ENCODE measurements at places on chromosomes 4 and X.

DNA sequence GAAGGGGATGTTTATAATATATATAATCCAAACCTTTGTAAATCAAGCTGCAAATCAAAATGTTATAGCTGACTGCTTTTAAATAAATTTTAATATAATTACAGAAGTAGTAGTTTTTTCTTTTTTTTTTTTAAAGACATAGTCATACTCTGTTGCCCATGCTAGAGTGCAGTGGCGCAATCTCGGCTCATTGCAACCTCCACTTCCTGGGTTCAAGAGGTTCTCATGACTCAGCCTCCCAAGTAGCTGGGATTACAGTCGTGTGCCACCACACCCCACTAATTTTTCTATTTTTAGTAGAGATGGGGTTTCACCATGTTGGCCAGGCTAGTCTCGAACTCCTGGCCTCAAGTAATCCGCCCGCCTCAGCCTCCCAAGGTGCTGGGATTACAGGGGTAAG is 178.7 kb downstream of the FBXW7 start:
- DNase-seq = no peak

GRCh38 chr4:108696160-108696559 is 45.8 kb downstream of the OSTC start:
- DNase-seq = no peak

DNA sequence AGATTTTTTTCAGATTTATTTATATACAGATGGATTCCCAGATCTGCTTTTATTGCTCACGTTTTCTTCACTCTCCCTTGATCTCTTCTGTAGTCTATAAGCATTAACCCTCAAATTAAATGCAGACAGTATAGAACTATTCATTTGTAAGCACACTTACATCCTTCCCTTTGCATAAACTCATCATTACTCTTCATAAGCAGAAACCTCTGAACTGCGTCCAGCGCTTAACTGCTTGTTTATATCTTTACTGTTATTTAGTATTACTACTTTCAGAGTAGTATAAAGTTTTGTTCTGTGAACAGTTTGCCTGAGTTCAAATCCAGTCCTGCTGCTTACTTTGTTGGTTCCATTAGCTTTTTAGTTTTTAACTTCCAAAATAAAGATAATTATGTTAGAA is 132.9 kb downstream of the STIM2 start:
- DNase-seq = no peak

DNA sequence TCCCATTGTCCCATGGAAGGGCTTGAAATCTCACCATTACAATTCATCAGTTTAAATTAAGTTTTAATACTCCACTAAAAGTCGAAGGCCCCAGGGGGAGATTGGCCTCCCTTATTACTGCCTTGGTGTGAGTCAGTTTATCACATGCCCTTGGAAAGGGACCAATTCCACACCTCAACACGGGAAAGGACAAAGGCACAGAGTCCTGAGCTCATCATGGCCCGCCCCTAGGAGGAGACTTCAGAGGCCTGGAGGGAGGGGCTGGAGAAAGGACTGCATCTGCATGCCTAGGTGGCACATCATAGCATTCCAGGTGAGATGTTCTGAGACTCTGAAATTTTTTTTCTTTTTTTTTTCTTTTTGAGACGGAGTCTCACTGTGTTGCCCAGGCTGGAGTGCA is 2.8 kb upstream of the SEL1L3 start:
- no peak for DNase-seq

GRCh38 chrX:68934421-68934820 is 105.6 kb downstream of the EFNB1 start:
- DNase-seq = no peak

- no peak for DNase-seq
Measured at GRCh38 chr4:101122019-101122418, 225.3 kb downstream of the PPP3CA start.

- DNase-seq = no peak
Measured at GRCh38 chrX:101203761-101204351, 15.7 kb upstream of the DRP2 start.
